ENCODE measurements at places on chromosomes 16 and 17.

- DNase-seq, result no peak
These were observed 1.7 kb downstream of the METRNL start for GRCh38 chr17:83080858-83081683.

GRCh38 chr17:16455997-16456741 lies 35.8 kb downstream of the LRRC75A start:
- DNase-seq, result no peak

GRCh38 chr16:10356870-10357842 lies 28.7 kb upstream of the ATF7IP2 start:
- DNase-seq, result no peak

DNA sequence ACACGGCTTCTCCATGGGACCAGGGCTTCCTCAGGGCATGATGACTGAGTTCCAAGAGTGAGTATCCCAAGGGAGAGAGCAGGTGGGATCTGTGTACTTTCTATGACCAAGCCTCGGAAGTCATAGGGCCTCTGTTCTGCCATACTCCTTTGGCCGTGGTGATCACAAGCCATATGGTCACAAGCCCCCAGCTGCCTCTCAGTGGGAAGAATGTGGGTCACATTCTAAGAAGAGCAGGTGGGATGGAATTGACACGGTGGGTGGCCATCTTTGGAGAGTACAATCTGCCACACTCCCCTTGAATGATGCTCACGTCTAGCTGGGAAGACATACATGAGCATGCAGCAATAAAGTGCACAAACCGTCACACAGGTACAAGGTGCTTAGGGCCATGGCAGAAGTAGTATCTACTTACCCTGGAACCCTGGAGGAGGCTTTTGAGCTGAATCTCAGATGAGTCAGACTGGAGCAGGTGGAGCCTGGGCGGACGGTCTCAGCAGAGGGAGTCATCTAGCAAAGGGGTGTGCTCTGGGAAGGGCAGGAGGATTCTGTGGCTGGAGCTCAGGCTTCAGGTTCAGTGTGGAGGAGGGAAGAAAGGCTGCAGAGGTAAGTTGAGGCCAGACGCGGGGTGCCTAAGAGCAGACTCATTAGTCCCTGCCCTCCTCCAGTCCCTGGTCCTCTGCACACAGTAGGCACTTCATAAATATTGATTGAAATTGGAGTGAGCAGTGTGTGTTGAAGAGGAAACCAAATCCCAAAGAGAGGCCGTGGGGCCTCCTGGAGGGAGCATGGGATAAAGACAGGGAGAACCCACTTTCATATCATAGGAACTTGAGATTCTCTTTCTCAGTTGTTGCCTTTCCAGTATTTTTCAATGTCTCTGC lies 26.6 kb downstream of the GOSR2 start:
- no peak for DNase-seq

DNA sequence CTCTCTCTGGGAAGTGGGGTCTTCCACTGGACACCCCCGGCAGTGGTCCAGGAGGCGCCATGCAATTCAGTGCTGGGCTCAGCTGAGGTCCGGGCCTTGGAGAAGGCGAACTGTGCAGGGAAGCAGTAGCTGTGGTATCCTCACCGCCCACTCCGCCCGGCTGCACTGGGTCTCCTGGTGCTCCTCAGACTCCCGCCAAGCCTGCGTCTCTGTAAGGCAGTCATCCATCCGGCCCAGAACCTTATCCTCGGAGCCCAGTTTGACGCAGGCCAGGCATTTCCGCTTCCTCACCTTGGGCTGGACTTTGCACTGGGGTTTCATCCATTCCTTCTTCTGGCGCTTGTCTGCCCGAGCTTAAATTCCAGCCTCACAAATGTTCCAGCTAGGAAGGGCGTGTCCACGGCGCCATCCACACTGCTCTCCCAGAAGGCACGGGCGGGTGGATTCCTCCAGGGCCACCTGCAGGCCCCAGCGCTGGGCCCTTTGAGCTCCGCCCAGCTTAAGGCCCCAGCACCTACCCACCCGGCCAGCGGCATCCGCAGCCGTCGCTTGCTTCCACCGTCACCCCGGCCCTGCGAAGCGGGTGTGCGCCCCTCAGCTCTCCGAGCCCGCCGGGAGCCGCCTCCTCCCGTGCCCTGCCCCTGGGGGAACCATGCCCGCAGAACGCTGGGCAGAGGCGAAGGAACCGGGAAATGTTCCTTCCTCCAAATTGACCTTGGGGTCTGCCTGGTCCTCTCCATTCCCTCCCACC lies 1884.8 kb downstream of the TP53TG3F start:
- DNase-seq, result no peak

GRCh38 chr17:8846768-8847211 lies 20.7 kb downstream of the PIK3R6 start:
- no peak for DNase-seq

- no peak for DNase-seq
These were observed 6.0 kb upstream of the GLIS2 start for GRCh38 chr16:4309833-4310266.

DNA sequence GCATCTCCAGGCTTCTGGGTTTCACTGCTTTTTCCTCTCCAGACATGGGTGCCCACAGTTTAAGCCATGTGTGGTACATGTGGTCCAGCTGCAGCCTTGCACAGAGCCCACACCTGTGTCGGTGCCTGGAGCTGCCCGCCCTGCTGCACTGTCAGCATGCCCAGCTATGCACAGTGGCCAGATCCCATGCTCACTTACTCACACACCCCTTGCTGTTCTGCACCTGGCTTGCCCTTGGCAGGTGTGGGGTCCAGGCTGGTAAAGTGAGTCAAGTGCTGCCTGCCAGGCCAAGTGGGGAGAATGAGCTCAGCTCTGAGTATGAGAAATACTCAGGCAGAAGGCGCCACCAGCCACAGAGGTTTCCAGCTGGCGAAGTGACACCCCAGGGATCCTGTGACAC lies 739.9 kb downstream of the CDH11 start:
- no peak for DNase-seq

- no peak for DNase-seq
These were observed 3.7 kb downstream of the TRAF7 start for GRCh38 chr16:2159175-2159838.

GRCh38 chr17:30368912-30369720 lies 9.6 kb upstream of the CPD start:
- peak; percentile 29 for DNase-seq
